Cardiac muscle cell (in vitro differentiated cells and primary cell): ENCODE measurements at places on chromosomes 1 and 21. TPM values are rescaled to one million over a fixed set of nuclear protein-coding genes. Genes with fewer than 3 reads are reported as not detected.
A peak's percentile ranks its signal among the peaks of the same experiment; 100 is the strongest.

- DNase-seq: no peak
Measured at GRCh38 chr1:182676274-182676673, 8.1 kb downstream of the RGS8 start.

GRCh38 chr1:54442185-54442584 lies 36.0 kb upstream of the SSBP3 start:
- no peak for DNase-seq

DNA sequence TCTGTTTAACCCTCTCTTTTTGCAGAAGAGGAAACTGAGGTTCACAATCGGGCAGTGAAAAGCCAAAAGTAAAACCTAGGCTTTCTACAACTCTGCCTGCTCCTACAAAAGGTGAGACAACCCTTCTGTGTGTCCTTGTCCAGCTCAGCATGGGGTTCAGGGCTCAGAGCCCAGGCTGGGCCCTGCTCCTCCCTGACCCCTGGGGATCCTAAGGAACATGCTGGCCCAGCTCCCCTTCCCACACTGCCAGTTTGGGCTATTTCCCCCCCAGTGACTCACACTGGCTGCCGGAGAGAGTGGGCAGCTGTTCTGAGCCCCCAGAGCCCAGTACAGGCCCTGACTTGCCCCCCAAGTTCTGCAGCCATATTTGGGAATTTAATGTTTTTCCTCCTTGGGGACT lies 8.9 kb downstream of the FAM229A start:
- no peak for DNase-seq

DNA sequence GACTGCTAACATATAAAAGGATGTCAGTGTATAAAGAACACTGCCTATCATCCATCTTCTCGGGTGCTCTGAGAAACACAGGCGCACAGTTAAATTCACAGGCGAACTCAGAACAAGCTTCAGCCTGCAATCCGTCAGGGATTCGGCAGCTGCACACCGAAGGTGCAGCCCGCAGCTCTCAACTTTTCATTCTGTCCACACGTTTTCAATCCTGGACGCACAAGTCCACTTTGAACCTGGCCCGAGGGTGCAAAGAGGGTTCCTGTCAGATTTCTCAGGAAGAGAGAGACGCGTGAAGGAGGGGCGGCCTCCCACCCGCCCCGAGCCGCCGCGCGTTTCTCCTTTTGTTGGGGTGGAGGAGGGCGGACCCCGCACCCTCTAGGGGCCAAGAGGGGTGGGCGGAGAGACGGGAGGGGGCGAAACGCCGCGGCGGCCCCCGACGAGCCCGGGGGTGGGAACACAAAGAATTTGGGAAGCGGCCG lies 724 bp downstream of the DOCK7 start:
- peak; percentile 79 for DNase-seq

DNA sequence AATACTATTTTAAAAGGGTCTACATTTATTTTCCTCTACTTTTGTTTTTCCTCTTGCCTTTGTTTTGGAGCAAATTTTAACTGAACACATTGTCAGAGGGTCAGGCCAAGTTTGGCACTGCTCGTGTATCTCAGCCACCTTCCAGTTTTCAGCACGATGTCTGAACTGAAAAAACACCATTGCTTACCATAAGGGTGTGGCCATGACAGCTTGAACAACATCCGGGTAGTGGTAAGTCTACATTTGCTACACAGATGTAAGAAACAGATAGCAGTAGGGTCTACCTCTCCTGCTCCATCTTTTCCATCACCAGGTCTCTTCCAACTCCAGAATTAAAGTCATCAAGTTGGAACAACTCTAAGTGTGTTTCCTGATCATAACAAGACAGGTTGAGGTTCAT lies 4.2 kb downstream of the HIVEP3 start:
- no peak for DNase-seq

DNA sequence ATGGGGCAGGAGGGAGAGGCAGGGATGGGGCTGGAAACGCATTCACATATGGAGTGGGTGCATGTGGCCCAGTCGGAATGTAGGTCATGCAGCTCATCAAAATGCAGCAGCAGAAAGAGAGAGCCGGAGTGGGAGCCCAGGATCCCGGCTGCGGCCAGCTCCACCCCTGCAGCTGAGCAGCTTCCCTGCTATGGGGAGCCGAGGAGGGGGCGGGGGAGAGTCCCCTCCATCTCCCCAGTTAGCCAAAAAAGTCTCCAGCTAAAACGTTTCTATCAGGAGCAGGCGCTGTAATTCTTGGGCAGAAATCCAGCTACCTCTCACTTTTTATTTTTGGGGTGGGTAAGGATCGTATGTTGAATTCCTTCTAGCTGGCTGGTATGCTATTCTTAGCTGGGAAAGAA lies 39.7 kb downstream of the MRPL37 start:
- DNase-seq: no peak

DNA sequence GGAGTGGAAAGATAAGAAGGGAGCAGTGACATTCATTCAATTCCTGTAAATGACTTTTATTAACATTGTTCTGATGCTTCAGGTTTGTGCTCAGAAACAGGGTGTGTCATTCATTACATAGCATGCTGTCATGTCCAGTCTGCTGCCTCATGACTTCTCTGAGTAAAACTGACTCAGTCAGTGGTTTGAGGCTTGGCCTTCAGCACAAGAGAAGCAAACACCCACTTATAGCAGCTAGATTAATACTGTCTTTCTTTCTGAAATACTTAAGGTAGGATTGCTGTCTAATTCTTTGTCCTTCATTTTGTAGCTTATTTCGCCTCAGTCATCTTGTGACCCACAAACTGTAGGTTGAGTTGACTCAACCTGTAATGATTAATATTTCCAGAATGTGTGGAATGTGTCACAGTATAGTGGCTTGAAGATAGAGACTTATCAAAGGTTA lies 32.9 kb downstream of the RASAL2 start:
- DNase-seq: peak; percentile 65

- no peak for DNase-seq
Measured at GRCh38 chr1:199851439-199852140, 175.9 kb upstream of the NR5A2 start.

- DNase-seq: no peak
Measured at GRCh38 chr1:219991511-219991810, 54.8 kb downstream of the EPRS1 start.

DNA sequence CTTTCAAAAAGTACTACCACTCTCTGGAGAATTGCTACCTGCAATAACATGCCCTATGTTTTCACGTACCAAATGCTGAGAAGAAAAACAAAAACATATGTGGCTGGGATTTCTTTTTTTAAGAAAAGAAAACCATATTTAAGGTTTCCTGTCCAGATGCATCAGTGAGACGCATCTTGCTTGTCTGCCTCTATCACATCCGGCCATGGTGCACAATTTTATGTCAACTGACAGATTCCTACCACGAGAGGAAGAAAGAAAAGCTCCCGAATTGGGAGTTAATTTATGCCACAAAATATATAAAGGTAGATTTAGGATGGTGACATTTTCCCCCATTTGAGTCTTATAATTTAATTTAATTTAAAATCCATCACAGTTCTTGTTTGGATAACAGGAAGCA lies 62.3 kb upstream of the COL24A1 start:
- no peak for DNase-seq

GRCh38 chr1:43858324-43858723 lies 75.3 kb upstream of the ARTN start:
- peak; percentile 67 for DNase-seq

DNA sequence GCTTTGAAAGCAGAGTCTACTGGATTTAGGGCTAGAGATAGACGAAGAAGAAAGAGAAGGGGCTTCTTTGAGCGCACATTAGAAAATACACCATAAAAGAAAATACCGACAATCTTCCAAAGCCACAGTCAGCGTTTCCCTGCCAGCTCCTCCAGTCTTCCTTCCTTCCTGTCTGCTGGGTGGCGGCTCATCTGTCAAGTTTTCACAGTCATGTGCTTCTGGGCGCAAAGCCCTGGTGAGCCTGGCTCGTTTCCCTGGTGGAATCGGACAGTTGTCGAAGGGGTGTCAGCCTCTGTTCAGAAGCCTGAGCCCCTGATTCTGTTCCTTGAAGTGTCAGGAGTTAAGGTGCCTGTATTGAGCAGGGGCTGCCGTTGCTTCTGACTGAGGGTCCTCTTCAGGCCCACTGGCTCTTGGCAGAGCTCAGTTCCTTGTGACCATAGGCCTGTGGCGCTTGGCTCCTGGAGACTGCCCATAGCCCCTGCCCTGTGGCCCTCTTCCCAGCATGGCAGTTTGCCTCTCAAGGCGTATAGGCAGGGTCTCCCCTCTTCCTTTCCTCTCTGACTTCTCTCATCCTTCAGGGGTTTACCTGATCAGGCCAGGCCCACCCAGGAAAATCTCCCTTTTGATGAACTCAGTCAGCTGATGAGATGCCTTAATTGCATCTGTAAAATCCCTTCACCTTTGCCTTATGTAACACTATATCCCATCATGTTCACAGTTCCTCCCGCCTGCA lies 58.6 kb downstream of the ADARB1 start:
- DNase-seq: no peak

DNA sequence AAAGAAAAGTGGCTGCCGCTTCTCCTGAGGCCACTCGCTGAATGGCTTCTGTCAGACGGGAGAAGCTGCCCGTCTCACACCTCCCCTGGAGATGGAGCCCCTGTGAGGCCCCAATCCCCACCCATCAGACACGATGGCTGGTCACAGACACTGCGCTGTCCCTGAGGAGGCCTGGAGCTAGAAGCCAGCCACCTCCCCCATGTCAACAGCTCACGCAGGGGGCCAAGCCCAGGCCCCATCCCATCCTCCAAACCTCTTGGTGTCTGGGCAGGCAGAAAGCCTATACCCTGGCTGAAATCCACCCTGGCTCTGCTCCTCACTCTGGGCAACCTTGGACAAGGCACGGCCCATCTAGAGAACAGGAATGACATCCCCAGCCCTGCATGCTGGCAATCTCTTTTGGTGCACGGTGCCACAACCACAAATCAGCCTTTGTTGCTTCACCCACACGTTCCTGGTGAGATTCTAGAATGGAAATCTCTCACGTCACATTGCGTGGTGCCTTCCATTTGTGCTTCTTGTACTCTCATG lies 273.9 kb upstream of the VAMP3 start:
- no peak for DNase-seq

DNA sequence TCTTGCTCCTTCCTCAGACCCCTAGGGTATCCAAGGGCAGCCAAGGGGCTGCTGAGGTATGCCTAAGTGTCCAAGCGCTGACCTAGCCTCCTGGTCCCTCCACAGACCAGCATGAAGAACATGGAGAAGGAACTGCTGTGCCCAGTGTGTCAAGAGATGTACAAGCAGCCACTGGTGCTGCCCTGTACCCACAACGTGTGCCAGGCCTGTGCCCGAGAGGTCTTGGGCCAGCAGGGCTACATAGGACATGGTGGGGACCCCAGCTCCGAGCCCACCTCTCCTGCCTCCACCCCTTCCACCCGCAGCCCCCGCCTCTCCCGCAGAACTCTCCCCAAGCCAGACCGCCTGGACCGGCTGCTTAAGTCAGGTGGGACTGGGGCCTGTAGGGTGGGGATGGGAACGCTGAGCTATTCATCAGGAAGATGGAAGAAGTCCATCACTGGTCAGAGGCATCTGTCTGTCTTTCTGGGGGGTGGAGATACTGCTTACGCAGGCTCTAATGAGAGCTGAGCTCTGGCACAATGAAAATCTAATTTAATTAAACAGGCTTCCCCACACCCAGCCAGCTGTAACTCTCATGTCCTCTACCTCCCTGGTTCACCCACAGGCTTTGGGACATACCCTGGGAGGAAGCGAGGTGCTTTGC lies 1.8 kb downstream of the TRIM46 start:
- no peak for DNase-seq

DNA sequence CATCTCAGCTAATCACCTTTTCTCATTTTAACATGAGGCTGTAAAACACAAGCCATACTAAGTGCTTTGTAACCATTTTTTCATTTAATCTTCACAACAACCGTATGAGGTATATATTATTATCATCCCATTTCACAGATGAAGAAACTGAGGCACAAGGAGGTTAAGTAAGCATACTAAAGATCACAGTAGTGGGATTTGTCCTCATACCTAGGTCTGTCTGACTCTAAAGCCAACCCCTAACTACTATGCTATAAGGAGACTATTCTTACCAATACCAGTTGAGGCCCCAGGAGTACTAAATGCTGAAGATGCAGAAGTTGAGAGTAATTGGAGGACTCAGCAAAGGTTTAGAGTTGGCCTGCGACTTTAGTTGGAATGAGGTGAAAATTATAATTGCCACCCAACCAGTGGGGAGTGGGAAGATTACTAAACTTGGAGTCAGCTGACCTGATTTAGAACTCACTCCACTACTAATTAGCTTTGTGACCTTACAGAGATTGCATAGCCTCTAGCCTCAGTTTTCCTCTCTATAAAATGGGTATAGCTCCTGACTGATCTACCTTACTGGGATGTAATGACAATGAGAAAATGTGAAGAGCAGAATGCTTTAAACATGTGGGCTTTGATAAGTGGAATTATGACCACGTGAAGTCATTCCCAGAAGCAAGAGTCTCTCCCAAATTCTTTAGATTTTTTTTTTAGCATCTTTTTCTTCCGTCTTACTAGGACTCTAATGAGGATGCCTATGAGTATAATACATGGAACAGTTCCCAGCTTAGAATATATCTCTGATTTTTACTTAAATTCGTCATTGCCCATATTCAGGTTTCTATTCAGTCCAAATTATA lies 85.8 kb upstream of the IPO9 start:
- no peak for DNase-seq

GRCh38 chr1:39964552-39964951 lies 9.6 kb downstream of the MFSD2A start:
- DNase-seq: no peak

- DNase-seq: peak; percentile 83
Measured at GRCh38 chr1:117696561-117696960, 90.7 kb downstream of the TENT5C start.

Gene TRABD2B
- total RNA-seq: 0.60 and 1.2 TPM in 2 replicates

Gene TEX50
- total RNA-seq: not detected in 2 replicates

Gene LORICRIN
- total RNA-seq: not detected in 2 replicates

Gene TBX15
- not detected in 2 replicates for total RNA-seq

Gene CDA
- total RNA-seq: not detected in 2 replicates

Gene KRTAP10-6
- total RNA-seq: not detected in 2 replicates

Gene PLD5
- total RNA-seq: 0.03 and 0.18 TPM in 2 replicates

Gene PARS2
- 11.9 and 12.0 TPM in 2 replicates for total RNA-seq
